ENCODE measurements at places on chromosomes 7 and 10. TPM values are rescaled to one million over a fixed set of nuclear protein-coding genes. Genes with fewer than 3 reads are reported as not detected.

The CCDC172 gene
- not detected for total RNA-seq

The DCLRE1A gene
- 13.9 TPM for total RNA-seq

The EN2 gene
- total RNA-seq: 0.32 TPM

The ZPBP gene
- not detected for total RNA-seq

The HMX3 gene
- not detected for total RNA-seq

The CLDN4 gene
- 234 TPM for total RNA-seq

The VWC2 gene
- total RNA-seq: not detected

The DRGX gene
- total RNA-seq: not detected

The RHOBTB1 gene
- 1.6 TPM for total RNA-seq

The PRR15 gene
- total RNA-seq: 2.9 TPM

The TACC2 gene
- total RNA-seq: 38.6 TPM

The IGF2BP3 gene
- total RNA-seq: 79.1 TPM

The FGFBP3 gene
- total RNA-seq: 1.2 TPM

The PAX4 gene
- not detected for total RNA-seq

The LRRN3 gene
- total RNA-seq: 0.07 TPM

The PAPOLB gene
- 0.20 TPM for total RNA-seq

The ASIC3 gene
- total RNA-seq: 4.4 TPM

The CCL26 gene
- 0.49 TPM for total RNA-seq

The OR9A2 gene
- not detected for total RNA-seq

The AOAH gene
- 1.1 TPM for total RNA-seq

The ATG9B gene
- 2.1 TPM for total RNA-seq

The COL1A2 gene
- 3.0 TPM for total RNA-seq

The C7orf57 gene
- 0.15 TPM for total RNA-seq

The C10orf71 gene
- total RNA-seq: not detected

The MMS19 gene
- 101 TPM for total RNA-seq

The IGFBP3 gene
- 4.1 TPM for total RNA-seq

The PALD1 gene
- total RNA-seq: 33.1 TPM

The NKX1-2 gene
- total RNA-seq: 3.4 TPM

The IFIT3 gene
- total RNA-seq: 1.1 TPM

The TMEM236 gene
- 0.07 TPM for total RNA-seq

The POMZP3 gene
- total RNA-seq: 20.1 TPM

The WAPL gene
- 37.5 TPM for total RNA-seq

The PPIF gene
- 85.0 TPM for total RNA-seq

The ECHDC3 gene
- 13.0 TPM for total RNA-seq

The GRID2IP gene
- 3.2 TPM for total RNA-seq

The TAS2R4 gene
- 1.2 TPM for total RNA-seq

The PLAU gene
- total RNA-seq: 60.3 TPM

The TUBAL3 gene
- 0.98 TPM for total RNA-seq

The BAMBI gene
- 6.2 TPM for total RNA-seq

The LEP gene
- total RNA-seq: not detected

The MEOX2 gene
- not detected for total RNA-seq

The HNRNPA2B1 gene
- total RNA-seq: 870 TPM

The JAZF1 gene
- 3.4 TPM for total RNA-seq
